ENCODE measurements at places on chromosomes 6 and 20.

DNA sequence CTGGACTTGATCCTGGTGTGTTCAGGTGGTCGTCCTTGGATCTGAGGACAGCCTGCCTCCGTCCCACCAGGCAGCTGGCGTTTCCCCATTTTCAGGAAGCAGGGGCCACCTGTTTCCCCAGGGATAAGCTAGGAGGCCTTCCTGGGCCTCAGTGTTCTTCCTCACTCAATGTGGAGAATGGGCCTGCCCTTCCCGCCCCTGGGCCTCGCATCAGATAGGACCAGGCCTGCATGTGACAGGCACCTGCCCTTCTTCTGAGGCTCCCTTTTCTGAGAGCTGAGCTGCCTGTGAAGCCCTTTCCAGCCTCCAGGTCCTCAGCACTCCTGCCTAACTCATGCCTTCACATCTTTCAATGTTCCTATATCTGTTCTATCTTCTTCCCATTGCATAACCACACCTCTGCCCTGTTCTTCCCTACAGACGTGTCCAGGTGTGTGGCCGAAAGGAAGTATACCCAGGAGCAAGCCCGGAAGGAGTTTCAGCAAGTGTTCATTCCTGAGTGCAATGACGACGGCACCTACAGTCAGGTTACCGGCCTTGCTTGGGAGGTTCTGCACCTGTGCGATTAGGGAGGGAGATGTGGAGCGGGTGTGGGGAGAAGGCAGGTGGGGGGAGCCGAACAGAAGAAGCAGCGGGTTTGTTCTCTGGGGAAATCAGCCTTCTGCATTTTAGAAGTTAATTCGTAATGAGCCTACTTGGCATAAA, 85.1 kb downstream of the SMOC2 start:
- no peak for DNase-seq

GRCh38 chr6:39714802-39715201, 10.4 kb downstream of the KIF6 start:
- peak; percentile 92 for DNase-seq

DNA sequence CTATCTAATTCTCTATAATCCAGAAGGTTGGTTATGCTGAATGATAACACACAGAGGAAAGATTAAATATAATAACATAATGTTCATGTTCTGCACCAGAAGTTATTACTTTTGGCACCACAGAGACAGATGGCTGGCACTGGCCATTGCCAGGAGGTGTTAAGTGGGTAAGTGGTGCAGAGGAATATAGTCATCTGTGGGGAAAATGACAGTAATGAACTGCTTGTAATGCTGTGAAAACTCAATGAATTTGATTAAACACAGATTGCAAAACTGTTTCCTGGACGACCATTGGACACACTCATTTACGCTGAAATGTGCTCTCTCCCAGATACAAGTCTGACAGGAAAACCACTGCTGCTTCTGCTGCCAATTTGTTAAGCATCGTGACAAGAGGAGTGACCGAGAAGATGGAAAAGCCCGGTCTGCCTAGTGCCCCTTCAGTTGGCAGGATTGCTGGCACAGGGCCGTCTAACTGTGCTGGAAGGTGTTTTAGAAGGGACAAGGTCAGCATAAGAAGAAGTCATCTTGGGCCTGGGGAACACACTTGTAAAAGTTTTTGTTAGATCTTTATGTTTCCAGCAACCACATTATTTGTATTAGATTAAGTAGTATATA, 567.4 kb downstream of the CBLN4 start:
- no peak for DNase-seq

DNA sequence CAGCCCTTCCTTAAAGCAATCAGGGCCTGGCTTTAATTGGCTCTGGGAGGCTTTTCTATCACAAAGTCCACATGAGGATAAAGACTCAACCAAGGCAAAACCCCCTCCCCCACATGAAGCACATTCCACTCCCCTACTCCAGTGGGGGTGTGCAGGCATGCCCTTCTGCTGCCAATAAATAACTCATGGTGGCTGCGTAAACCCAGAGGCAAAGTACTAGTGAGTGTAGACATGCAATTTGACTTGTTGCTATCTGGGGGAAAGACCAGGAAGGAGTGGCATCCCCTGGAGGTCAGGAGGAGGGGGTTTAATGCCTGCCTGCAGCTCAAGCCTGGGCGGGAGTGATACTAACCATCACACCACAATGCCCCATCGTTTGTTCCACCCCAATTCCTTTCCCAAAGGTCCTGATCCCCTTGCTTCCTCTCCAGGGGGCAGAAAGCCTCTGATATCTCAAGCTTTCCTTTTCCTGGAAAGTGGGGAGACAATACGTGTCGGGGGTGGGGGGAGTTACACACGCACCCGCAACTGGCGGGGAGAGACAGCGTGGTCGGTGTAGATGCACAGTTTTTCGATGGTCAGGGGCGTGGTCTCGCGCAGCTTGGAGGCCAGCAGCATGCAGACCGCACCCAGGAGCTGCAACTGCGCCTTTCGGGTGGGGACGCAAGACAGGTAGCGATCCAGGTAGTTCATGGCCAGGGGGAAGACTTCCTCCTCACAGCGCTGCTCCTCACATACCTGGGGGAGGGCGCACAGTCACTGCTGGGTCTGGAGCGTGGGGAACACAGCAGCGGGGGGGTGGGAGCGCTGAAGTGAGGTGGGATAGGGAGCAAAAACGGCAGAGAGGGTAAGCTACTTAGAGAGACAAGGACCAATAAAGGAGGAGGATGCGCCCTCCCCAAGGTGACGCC, 1.5 kb downstream of the CCND3 start:
- no peak for DNase-seq

- no peak for DNase-seq
Observed at GRCh38 chr20:59422872-59423544, 122.6 kb downstream of the EDN3 start.

- no peak for DNase-seq
Observed at GRCh38 chr6:1958257-1958656, 287.1 kb downstream of the GMDS start.

GRCh38 chr6:23272536-23272935, 703.2 kb downstream of the HDGFL1 start:
- no peak for DNase-seq

Measured in hippocampal formation (tissue), 2 donors.